ENCODE measurements at places on chromosomes 7 and 10. TPM values are rescaled to one million over a fixed set of nuclear protein-coding genes. Genes with fewer than 3 reads are reported as not detected.

RAPGEF5 gene
- total RNA-seq = 0.29 TPM

ADRB1 gene
- total RNA-seq = not detected

ZP3 gene
- 8.0 TPM for total RNA-seq

ADRA2A gene
- not detected for total RNA-seq

KLLN gene
- 0.70 TPM for total RNA-seq

CASP7 gene
- 31.2 TPM for total RNA-seq

DMBT1 gene
- not detected for total RNA-seq

FGFR2 gene
- total RNA-seq = not detected

EPO gene
- total RNA-seq = 0.15 TPM

FOXI2 gene
- not detected for total RNA-seq

PPP1R17 gene
- total RNA-seq = not detected

VSTM4 gene
- total RNA-seq = not detected

PRPS1L1 gene
- total RNA-seq = not detected

FAM25G gene
- total RNA-seq = not detected

EBF3 gene
- total RNA-seq = not detected

BAMBI gene
- 0.12 TPM for total RNA-seq

SEMA3D gene
- total RNA-seq = not detected

OR2A7 gene
- 4.5 TPM for total RNA-seq

FXYD4 gene
- total RNA-seq = not detected

SPDYE11 gene
- not detected for total RNA-seq

VSTM2A gene
- total RNA-seq = not detected

OR2A42 gene
- not detected for total RNA-seq

SPDYE2 gene
- 0.15 TPM for total RNA-seq

ADO gene
- 19.3 TPM for total RNA-seq

PDZD7 gene
- 0.72 TPM for total RNA-seq

SH2B2 gene
- total RNA-seq = 0.86 TPM

POLR2J2 gene
- total RNA-seq = 13.4 TPM

UBN2 gene
- total RNA-seq = 12.0 TPM

GPR141 gene
- total RNA-seq = not detected

DKK1 gene
- not detected for total RNA-seq

OGA gene
- total RNA-seq = 156 TPM

SYCE1 gene
- total RNA-seq = not detected

NUB1 gene
- total RNA-seq = 64.7 TPM

TLX1 gene
- not detected for total RNA-seq

ADGRA1 gene
- total RNA-seq = not detected

MMD2 gene
- not detected for total RNA-seq

CCDC172 gene
- not detected for total RNA-seq

SFTPA1 gene
- total RNA-seq = not detected

KCND2 gene
- total RNA-seq = not detected

SFXN2 gene
- total RNA-seq = 15.2 TPM

STARD3NL gene
- 16.9 TPM for total RNA-seq

AKR1C2 gene
- not detected for total RNA-seq

ANKRD1 gene
- not detected for total RNA-seq

ZWINT gene
- 59.9 TPM for total RNA-seq

UPP1 gene
- total RNA-seq = 114 TPM
